ENCODE measurements at places on chromosomes 16 and 17.

DNA sequence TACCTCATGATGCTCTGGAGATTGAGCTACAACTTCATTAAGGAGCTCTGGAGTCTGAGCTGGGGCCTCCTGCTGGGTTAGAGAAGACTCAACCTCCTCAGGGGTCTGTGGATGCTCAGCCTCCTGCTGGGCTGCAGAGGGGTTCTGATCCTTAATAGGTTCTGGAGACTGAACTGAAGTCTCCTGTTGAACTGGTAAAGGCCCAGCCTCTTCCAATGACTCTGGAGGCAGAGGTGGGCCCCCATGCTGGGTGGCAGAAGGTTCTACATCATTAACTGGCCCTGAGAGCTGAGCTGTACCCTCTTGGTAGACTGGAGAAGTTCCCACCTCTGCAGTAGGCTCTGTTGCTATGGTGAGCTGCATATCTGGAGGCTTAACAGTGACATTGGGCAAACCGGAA, 48.1 kb upstream of the TMEM97 start:
- no peak for DNase-seq

GRCh38 chr17:30253312-30253711, 17.8 kb upstream of the SLC6A4 start:
- no peak for DNase-seq

- DNase-seq, result no peak
Observed at GRCh38 chr17:8921147-8921546, 44.4 kb downstream of the PIK3R5 start.

GRCh38 chr17:61415374-61416210, 15.9 kb downstream of the TBX2 start:
- no peak for DNase-seq

DNA sequence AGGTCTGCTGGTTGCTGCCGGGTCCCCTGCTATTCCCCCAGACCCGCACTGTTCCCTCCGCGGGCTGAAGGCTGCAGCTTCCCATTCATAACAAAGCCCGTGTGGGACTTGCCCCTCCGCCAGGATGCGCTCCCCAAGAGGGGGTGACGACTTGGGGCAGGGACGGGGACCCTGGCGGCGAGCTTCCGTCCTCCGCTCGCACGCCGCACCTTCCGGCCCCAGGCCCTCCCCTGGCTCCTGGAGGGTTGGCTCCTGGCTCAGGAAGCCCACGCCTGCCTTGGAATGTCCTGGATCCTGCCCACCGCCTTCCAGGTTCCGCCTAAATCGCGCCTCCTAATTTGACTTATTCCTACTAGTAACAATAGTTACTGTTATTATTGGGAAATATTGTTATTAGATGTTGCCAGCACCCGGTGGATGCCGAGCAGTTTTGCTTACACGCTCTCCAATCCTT, 1.1 kb upstream of the TFAP4 start:
- DNase-seq, result peak; percentile 47

DNA sequence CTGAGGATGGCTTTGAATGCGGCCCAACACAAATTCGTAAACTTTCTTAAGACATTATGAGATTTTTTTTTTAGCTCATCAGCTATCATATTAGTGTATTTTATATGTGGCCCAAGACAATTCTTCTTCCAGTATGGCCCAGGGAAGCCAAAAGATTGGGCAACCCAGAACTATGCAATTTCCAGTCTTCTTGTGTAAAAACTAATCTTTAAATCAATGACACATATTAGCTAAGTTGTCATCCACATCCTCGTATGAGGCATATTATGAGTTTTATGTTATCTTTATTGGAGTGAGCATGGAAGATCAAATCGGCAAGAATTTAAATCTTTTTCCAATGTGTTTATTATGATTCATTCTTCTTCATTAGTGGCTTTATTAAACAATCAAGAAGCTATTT, 198.6 kb upstream of the HSBP1 start:
- no peak for DNase-seq

DNA sequence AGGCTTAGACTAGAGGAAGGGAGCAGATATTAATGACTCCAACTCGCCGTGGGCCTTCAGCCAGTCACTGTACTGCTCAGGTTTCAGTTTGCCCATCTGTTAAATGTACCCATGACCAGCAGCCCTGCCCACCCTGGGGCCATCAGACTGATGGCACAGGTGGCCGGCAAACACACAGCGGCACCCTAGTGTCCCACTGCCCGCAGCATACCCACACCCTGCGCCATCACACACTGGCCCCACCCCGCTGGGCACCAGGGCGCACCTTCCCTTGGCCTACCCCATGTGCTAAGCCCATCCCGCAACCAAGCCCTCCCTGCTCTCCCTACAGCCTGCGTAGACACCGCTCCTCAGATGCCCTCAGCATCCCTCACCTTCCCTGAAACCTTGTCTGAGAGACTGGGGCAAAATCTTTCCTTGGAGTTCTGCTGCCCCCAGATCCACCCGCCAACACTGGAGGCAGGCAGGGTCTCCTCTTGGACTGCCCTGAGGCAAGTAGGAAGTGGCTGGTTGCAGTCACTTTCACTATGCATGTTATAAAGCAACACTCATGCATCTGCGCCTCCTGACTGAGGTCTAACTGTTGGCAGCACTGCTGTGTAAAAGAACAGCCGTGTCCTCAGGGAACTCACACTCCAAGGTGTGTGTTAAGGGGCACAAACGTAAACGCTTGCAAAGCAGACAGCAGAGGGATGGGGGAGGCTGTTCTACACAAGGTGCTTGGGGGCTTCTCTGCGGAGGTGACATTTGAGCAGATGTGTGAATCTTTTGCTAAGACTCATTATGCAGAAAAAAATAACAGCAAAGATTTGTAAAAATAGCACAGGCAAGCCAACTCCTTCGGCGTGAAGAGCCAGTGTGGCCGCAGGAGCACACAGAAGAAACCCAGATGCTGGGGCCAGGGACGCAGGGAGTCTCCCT, 6.7 kb upstream of the BCAR1 start:
- DNase-seq, result peak; percentile 58

GRCh38 chr16:67406111-67406971, 9.9 kb downstream of the ZDHHC1 start:
- no peak for DNase-seq

DNA sequence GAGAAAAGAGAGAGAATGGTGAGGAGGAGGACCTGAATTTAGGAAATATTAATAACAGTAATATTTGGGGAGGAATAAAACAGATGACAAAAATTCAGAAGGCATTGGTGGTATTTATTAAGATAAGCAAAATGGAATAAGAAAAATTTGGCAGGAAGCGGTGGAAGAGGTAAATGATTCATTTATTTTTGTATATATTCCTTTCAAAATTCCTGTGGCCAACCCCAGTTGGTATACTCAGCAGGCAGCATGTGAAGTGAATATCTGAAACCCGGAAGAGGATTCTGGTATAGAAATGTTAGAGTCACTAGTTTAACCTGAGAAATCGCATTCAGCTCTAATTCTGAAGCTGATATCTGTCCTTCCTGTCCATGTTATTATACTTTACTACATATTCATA, 792.0 kb downstream of the KCNJ2 start:
- no peak for DNase-seq

DNA sequence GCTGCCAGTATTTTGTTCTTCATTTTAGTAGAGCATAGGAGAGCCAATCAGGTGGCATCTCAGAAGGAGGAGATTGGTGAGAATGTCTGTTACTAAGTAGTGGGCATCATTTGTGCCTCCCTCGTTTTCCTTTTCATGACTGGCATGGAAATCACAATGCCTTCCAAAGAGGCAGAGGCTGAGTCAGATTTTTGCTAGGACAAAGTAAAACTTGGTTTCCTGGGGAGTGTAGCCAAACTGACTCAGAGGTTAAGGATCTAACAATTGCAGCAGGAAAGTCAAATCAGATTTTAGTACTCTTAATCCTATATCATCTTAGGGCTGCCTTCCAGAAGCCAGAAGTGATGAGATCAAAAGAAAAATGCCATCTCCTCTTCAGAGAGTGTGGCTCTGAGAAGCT, 138.7 kb downstream of the ANKFN1 start:
- DNase-seq, result no peak

DNA sequence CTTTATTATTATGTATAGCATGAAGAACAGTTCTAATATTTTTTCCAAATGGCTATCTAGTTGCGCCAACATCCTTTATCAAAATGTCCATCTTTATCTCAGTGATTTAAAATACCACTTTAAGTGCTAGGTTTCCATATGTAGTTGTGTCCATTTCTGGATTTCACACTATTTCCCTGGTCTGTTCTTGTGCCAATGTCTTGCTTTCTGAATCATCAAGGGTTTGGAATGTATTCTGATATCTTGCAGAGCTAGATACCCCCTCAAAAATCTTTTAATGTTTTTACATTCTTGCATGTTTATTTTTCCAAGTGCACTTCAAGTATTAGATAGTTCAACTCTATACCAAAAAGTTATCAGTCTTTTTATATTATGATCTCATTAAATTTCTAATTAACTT, 14.3 kb downstream of the MBTD1 start:
- no peak for DNase-seq

GRCh38 chr17:82153745-82154375, 55.8 kb upstream of the FASN start:
- DNase-seq, result peak; percentile 43

GRCh38 chr16:61770301-61770700, 265.9 kb downstream of the CDH8 start:
- no peak for DNase-seq

- DNase-seq, result peak; percentile 94
Observed at GRCh38 chr17:77887464-77888241, 70.8 kb upstream of the TNRC6C start.

GRCh38 chr17:13981881-13982280, 87.4 kb upstream of the COX10 start:
- no peak for DNase-seq

DNA sequence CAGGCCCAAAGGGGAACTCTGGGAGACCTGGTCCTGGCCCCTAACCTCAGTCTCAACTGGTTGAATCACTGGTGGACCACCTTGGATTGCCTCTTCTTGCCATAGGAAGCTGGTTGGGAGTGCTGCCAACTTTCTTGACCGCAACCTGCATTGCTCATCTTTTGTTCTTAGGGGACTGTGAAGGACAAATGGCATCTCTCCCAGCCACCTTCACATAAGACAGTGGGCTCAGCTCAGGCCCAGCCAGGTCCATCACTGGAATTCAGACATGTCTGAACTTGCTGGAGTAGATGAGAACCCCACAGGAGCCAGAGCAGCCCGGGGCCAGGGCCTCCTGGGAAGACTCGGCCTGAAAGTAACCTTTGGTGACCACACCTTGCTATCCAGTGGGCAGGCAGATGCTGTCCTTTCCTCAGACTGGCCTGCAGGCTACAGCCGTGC, 18.8 kb downstream of the ADORA2B start:
- DNase-seq, result no peak

GRCh38 chr16:85220125-85220839, 108.0 kb upstream of the CIBAR2 start:
- DNase-seq, result peak; percentile 99

DNA sequence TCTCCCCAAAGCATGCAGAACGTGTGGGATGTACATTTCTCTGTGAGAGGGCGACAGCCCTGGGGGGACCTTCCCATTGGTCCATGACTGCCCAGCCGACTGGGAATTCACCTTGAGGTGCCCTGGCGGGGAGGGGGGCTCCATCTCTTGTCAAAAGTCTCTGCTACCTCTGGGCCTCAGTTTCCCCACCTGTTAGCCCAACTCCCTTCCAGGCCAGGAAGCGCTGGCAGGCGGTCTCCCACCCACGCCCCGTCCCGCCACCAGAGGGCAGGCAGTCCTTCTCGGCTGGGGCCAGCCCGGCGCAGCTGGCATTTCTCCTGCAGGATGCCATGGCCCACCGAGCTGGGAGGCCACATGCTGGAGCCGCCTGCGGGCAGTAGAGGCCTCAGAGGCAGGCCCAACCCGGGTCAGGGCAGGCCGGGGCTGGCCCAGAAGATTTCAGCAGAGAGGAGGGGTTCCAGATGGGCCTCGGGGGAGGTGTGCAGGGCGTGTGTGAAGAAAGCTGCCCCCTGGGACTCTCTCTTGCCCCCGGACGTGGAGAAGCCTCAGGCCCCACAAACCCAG, 16.6 kb downstream of the CD7 start:
- DNase-seq, result peak; percentile 61

DNA sequence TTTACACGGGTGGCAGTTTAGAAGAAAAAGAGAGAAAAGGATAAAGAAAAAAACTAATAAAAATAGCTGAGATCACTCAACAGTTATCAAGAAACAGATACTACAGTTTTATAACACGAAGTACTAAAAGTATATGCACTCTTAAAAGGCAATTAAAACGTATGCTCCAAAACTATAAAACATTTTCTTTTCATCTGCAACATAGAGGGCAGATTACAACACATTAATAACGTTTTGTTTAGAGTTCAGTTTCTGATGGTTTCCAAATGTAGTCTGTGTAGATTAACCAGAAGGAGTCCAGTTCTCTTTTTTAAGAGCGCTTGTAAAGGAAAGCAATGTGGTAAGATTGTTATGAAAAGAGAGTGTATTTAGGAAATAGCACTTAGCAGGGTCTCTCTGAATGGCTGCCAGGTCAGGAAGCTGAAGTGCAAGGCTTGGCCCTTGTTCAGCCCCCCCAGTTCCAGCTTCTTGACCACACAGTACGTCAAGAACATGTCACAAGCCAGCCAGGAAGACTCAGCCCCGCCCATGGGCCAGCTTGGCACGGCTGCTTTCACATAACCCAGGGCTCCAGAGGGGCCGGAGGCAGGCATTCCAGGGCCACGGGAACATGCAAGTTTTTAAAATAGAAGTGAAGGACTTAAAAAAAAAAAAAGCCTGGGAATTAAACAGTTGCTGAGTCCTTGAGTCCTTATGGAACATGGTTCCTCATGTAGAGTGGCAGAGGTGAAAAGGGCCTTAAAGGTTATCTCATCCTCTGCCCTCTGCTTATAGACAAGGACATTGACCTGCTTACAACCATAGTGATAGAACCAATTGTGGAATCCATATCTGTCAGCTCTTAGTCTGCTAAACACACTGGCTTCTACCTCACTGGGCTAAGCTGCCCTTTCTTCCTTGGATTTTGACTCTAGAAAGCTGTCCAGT, 147.4 kb upstream of the TBX2 start:
- DNase-seq, result no peak

GRCh38 chr16:8956265-8957062, 7.2 kb downstream of the USP7 start:
- DNase-seq, result no peak

- DNase-seq, result no peak
Observed at GRCh38 chr16:47617732-47618131, 156.6 kb downstream of the PHKB start.

GRCh38 chr16:28297784-28298510, 5.6 kb downstream of the SBK1 start:
- DNase-seq, result no peak

GRCh38 chr16:80092681-80093080, 448.1 kb upstream of the DYNLRB2 start:
- no peak for DNase-seq

- DNase-seq, result no peak
Observed at GRCh38 chr16:57048095-57048494, 44.3 kb upstream of the CPNE2 start.

- DNase-seq, result peak; percentile 22
Observed at GRCh38 chr16:2883458-2883908, 468 bp downstream of the FLYWCH2 start.

- DNase-seq, result no peak
Observed at GRCh38 chr17:61406971-61407911, 7.6 kb downstream of the TBX2 start.

- DNase-seq, result no peak
Observed at GRCh38 chr16:15781650-15782049, 75.2 kb downstream of the MYH11 start.

All from NCI-H2171 treated with DMSO at 0.1 percent for 48 hours (cell line).